Parietal lobe (tissue), 2 donors: ENCODE measurements at places on chromosomes 12 and 14. TPM values are rescaled to one million over a fixed set of nuclear protein-coding genes. Genes with fewer than 3 reads are reported as not detected.

PRB2 gene
- total RNA-seq: not detected

SLC2A14 gene
- total RNA-seq: not detected

RTL1 gene
- total RNA-seq: not detected

FOXG1 gene
- total RNA-seq: 80.4 TPM

CD4 gene
- total RNA-seq: 1.9 TPM

SLC10A1 gene
- not detected for total RNA-seq

FSCB gene
- total RNA-seq: 0.31 TPM

MYH6 gene
- not detected for total RNA-seq

TNFRSF1A gene
- total RNA-seq: 8.5 TPM

SLC39A2 gene
- total RNA-seq: not detected
